CD8-positive, alpha-beta memory T cell (primary cell): ENCODE measurements at places on chromosomes 1 and 21. TPM values are rescaled to one million over a fixed set of nuclear protein-coding genes. Genes with fewer than 3 reads are reported as not detected.
A peak's percentile ranks its signal among the peaks of the same experiment; 100 is the strongest.

Gene KRTAP6-2
- not detected for polyA plus RNA-seq

Gene S100A7
- polyA plus RNA-seq, result not detected

Gene TDRD5
- polyA plus RNA-seq, result not detected

Gene CNKSR1
- polyA plus RNA-seq, result not detected

Gene AMIGO1
- polyA plus RNA-seq, result 20.2 TPM

Gene MYOG
- polyA plus RNA-seq, result not detected

Gene PLA2G2A
- polyA plus RNA-seq, result not detected

Gene KCNQ4
- polyA plus RNA-seq, result not detected

- no peak overlapping the region for H3K27ac ChIP-seq
- H3K36me3 ChIP-seq, result peaks cover 8% of the 10 kb centered on the region
- H3K4me3 ChIP-seq, result no peak overlapping the region
- H3K4me1 ChIP-seq, result no peaks in the 10 kb centered on the region
Observed at GRCh38 chr1:32151319-32151787, 28.1 kb upstream of the TXLNA start.

GRCh38 chr1:64826991-64827390 is 82.1 kb downstream of the RAVER2 start:
- H3K27me3 ChIP-seq, result no peaks in the 10 kb centered on the region
- no peak for DNase-seq
- H3K36me3 ChIP-seq, result peaks cover under 1% of the 10 kb centered on the region

- no peaks in the 10 kb centered on the region for H3K4me1 ChIP-seq
- no peak overlapping the region for H3K27ac ChIP-seq
- H3K4me3 ChIP-seq, result no peak overlapping the region
- H3K36me3 ChIP-seq, result no peaks in the 10 kb centered on the region
Observed at GRCh38 chr1:68228851-68229250, 3.5 kb downstream of the WLS start.

- H3K36me3 ChIP-seq, result no peaks in the 10 kb centered on the region
- no peak overlapping the region for H3K4me3 ChIP-seq
- H3K27ac ChIP-seq, result no peak overlapping the region
- no peaks in the 10 kb centered on the region for H3K4me1 ChIP-seq
- H3K27me3 ChIP-seq, result peaks cover 3% of the 10 kb centered on the region
Observed at GRCh38 chr1:88610687-88611086, 73.4 kb upstream of the PKN2 start.

DNA sequence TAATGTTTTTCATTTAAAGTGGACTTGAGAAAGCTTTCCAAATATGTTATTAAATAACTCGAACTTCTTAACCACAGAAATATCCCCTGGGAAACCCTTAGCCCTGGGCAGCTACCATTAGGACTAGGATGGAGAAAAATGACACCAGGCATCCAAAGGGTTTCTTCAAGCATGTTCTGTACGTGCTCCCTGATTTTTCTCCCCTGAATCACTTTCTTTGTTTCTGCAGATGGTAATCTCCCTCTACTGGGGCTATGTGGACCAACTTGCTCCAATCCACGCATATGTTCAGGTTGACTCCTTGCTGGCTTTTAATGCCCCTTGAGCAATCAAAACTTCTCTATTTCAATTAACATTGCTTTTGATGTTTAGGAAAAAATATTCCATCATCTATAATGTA is 312.7 kb upstream of the C1orf87 start:
- H3K4me3 ChIP-seq, result no peak overlapping the region
- DNase-seq, result no peak
- H3K27ac ChIP-seq, result no peak overlapping the region
- H3K4me1 ChIP-seq, result no peaks in the 10 kb centered on the region
- H3K27me3 ChIP-seq, result no peaks in the 10 kb centered on the region
- H3K36me3 ChIP-seq, result no peaks in the 10 kb centered on the region

DNA sequence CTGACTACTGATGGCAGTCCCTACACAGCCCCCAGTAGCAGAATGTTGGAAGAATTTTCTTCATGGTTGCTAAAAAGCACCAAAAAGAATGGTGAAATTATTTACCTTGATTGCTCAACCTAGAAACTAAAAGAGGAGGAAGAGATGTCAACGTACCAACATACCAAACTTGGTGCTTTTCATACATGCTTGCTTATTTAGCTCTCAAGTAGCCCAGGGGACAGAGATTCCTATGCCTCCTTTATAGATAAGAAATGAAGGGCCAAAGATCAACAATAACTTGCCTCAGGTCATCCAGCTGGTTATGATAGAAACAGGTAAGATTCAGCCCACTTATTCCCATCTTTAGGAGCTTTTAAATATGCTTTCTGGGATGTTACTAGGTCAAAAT is 170.6 kb downstream of the PIGK start:
- H3K27ac ChIP-seq, result no peak overlapping the region
- H3K4me3 ChIP-seq, result no peak overlapping the region
- no peaks in the 10 kb centered on the region for H3K36me3 ChIP-seq
- DNase-seq, result no peak

- no peak overlapping the region for H3K27ac ChIP-seq
- DNase-seq, result no peak
- H3K27me3 ChIP-seq, result no peaks in the 10 kb centered on the region
- H3K36me3 ChIP-seq, result no peaks in the 10 kb centered on the region
- H3K4me1 ChIP-seq, result no peaks in the 10 kb centered on the region
Observed at GRCh38 chr1:246435421-246436041, 71.5 kb downstream of the SMYD3 start.

- H3K27me3 ChIP-seq, result no peaks in the 10 kb centered on the region
- no peak overlapping the region for H3K27ac ChIP-seq
- no peaks in the 10 kb centered on the region for H3K4me1 ChIP-seq
- no peaks in the 10 kb centered on the region for H3K36me3 ChIP-seq
- no peak for DNase-seq
Observed at GRCh38 chr1:15803380-15803779, 4.1 kb downstream of the UQCRHL start.

- no peak overlapping the region for H3K27ac ChIP-seq
- DNase-seq, result no peak
- no peak overlapping the region for H3K4me3 ChIP-seq
- no peaks in the 10 kb centered on the region for H3K36me3 ChIP-seq
Observed at GRCh38 chr1:31222176-31222575, 17.5 kb downstream of the NKAIN1 start.

- peaks cover 72% of the 10 kb centered on the region for H3K4me1 ChIP-seq
- H3K27ac ChIP-seq, result no peak overlapping the region
- no peaks in the 10 kb centered on the region for H3K36me3 ChIP-seq
- H3K27me3 ChIP-seq, result no peaks in the 10 kb centered on the region
- H3K4me3 ChIP-seq, result peak overlapping the region; percentile 26
Observed at GRCh38 chr21:31181082-31181750, 142.9 kb upstream of the KRTAP19-8 start.

- no peaks in the 10 kb centered on the region for H3K36me3 ChIP-seq
- no peaks in the 10 kb centered on the region for H3K4me1 ChIP-seq
- no peak for DNase-seq
- no peak overlapping the region for H3K4me3 ChIP-seq
- no peaks in the 10 kb centered on the region for H3K27me3 ChIP-seq
Observed at GRCh38 chr21:33854604-33855003, 61.0 kb downstream of the ATP5PO start.

- DNase-seq, result no peak
- no peaks in the 10 kb centered on the region for H3K4me1 ChIP-seq
- H3K27me3 ChIP-seq, result no peaks in the 10 kb centered on the region
- H3K4me3 ChIP-seq, result no peak overlapping the region
- H3K27ac ChIP-seq, result no peak overlapping the region
- H3K36me3 ChIP-seq, result no peaks in the 10 kb centered on the region
Observed at GRCh38 chr1:67647036-67647798, 37.8 kb upstream of the GADD45A start.

- H3K36me3 ChIP-seq, result no peaks in the 10 kb centered on the region
- H3K4me1 ChIP-seq, result no peaks in the 10 kb centered on the region
- H3K27ac ChIP-seq, result no peak overlapping the region
- H3K4me3 ChIP-seq, result no peak overlapping the region
- no peaks in the 10 kb centered on the region for H3K27me3 ChIP-seq
Observed at GRCh38 chr1:169570172-169570574, 16.1 kb downstream of the F5 start.

DNA sequence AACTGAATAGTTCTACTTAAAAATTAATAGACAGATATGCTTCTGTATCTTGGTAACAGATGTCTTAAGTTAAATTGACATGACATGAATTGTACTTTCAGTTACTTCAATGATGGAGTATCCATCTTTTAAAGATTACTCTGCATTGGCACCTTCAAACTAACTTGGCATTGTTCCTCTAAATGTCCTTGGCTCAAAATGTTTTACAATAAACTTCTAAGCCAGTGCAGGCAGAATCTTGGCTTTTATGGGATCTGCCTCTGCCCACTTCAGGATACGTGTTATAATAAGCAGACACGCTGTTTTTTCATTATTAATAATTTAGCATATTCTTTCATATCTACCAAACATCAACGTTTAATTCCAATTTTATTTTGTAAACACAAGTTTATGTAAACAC is 873.4 kb upstream of the ADAMTS5 start:
- H3K27ac ChIP-seq, result no peak overlapping the region
- H3K36me3 ChIP-seq, result no peaks in the 10 kb centered on the region
- H3K27me3 ChIP-seq, result no peaks in the 10 kb centered on the region
- H3K4me3 ChIP-seq, result no peak overlapping the region

- H3K27me3 ChIP-seq, result no peaks in the 10 kb centered on the region
- no peaks in the 10 kb centered on the region for H3K4me1 ChIP-seq
- H3K36me3 ChIP-seq, result no peaks in the 10 kb centered on the region
- H3K4me3 ChIP-seq, result no peak overlapping the region
- no peak for DNase-seq
Observed at GRCh38 chr1:235821361-235821981, 45.2 kb downstream of the LYST start.
